Hematopoietic multipotent progenitor cell treated with erythropoietin and hydrocortisone succinate and interleukin-3 and kit ligand, for 8 days (in vitro differentiated cells): ENCODE measurements at places on chromosomes 13 and 19.
A peak's percentile ranks its signal among the peaks of the same experiment; 100 is the strongest.

- DNase-seq: no peak
Measured at GRCh38 chr13:84446972-84447639, 564.8 kb upstream of the SLITRK1 start.

DNA sequence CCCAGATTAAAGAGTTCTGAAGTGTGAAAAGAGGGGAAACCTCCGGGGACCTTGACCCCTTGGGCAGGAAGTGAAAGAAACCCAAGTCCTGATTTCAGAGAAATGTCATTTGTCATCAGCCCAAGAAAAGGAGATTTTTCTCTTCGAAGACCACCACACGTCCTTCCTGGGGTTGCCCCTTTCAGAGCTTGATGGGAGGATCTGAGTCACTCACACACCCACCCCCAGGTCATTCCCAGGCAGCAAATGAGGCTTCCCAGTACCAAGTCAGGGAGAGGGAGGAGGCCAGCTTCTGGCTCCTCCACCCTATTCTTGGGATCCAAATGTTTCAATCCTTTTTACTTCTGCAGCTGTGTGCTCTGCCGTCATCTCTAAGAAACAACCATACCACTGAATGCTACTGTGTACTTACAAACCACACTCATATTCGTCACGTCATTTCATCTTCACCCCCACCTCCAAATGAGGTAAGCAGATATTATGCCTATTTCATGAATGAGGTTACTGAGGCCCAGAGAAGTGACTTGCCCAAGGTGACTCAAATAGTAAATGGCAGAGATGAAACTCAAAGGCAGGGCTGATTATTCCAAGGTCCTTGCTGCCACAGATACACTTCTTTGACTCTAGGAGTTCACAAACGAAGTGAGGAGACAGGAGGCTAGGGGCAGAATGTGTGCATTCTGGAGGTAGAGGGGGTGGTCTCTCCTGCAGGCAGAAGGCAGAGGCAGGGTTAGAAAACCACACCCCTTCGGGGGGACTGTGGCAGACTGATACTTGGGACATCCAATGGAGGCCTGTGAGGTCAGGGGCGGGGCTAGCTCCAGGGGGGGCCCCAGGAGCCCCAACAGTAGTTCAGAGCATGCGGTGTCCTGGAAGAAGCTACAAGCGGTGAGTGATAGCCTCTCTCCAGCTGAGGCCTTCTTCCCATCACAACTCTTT is 5.0 kb upstream of the KMT2B start:
- DNase-seq: peak; percentile 52

DNA sequence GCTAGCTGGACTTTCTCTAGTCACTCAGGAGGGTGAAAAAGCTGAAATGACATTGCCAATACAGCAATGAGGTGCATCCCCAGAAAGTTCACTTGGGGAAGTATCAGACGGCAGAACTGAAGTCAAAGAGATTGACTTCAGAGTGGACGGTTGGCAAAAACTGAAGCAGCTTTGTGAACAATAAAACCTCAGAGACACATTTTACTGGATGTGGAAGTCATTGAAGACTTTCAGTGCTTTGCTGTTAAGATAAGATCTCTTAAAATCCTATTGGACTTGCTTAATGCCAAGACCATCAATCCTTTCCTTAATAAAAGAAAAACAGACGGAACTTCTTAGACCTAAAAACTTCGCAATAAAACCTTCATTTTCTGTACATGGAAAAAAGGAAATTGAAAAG is 103.7 kb downstream of the ABCC4 start:
- no peak for DNase-seq

DNA sequence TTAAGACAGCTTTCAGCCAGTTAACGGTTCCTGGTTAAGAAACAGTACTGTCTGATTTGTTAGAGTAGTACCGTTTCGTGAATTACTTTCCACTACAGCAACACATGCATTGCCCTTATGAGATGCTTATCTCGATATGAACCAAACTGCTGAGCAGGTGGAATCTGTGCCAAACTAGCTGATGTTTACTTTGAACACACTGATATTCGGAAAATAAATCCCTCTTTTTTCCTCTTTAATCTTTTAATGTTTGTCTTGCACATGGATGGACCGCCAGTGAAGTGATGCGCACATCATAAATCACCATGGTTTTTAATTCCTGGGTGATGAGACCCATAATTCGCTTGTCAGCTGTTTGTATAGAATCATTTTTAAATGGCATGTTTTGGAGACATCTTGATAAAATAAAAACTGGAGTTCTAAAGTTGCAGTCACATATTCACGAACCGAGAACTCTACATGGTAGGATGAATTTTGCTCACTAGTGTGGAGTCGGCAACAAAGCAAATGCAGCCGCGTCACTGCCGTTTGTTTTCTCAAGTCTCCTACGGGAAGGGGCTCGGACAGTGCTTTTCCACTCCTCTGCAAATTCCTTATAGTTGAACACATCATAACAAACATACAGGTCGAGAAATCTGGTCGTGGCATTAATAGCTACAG is 1.1 kb downstream of the GJA3 start:
- no peak for DNase-seq

DNA sequence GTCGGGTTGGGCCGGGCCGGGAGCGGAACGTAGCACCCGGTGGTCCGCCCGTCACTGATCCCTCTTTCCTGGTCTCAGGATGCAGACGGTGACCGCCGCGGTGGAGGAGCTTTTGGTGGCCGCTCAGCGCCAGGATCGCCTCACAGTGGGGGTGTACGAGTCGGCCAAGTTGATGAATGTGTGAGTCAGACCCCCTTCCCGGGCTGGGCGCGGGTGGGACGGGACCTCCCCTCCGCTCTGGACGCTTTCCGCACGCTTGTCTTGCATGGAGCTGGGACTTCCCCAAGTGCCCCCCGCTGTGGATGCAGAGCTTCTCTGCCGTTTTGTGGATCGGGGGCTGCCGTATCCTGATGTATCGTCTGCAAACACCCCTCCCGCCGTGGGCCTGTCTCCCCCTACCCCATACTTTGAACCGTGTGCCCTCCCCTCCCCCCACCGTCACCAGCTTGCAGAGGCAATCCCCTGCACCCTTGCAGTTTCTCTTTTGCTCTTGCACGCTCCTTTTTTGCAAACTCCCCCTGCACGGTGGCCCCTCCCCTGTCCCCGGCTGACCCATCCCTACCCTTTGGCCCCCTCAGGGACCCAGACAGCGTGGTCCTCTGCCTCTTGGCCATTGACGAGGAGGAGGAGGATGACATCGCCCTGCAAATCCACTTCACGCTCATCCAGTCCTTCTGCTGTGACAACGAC is 669 bp downstream of the GADD45B start:
- DNase-seq: no peak

DNA sequence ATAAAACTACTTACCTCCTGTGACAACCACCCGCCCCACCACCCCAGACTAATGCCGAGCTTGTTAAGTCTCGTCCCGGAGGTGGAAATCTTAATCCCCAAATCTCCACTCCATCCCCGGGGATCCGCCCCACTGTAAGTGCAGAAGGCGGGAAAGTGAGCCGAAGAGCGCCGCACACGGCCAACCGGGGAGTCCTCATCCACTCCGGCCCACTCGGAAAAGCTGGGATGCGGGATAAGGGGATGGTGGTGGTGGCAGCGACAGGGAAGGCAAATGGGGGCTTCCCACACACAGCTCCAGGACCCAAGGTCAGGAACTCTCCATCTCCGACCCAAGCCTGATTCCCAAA is 621 bp downstream of the FBL start:
- peak; percentile 28 for DNase-seq

DNA sequence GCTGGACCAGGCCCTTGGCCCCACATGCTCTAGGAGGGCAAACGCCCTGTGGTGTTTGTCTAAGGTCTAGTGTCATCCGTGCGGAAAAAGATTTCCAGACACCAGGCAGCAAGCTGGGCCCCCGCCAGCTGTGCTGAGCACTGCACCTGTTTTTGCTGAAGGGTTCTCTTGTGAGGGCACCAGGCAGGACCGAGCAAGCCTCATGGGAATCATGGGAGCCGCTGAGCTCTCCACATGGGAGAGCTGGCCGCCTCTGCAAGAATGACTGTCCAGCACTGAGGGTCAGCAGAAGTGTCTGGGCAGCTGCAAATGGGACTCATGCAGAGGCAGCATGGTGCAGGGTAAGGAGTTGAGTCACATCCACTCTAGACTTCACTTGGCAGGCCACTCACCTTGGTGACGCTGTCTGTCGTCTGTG is 12.0 kb downstream of the B3GNT8 start:
- no peak for DNase-seq

GRCh38 chr19:29185427-29185826 is 27.5 kb downstream of the UQCRFS1 start:
- no peak for DNase-seq

- DNase-seq: peak; percentile 96
Measured at GRCh38 chr13:97194479-97194878, 27.7 kb upstream of the MBNL2 start.

DNA sequence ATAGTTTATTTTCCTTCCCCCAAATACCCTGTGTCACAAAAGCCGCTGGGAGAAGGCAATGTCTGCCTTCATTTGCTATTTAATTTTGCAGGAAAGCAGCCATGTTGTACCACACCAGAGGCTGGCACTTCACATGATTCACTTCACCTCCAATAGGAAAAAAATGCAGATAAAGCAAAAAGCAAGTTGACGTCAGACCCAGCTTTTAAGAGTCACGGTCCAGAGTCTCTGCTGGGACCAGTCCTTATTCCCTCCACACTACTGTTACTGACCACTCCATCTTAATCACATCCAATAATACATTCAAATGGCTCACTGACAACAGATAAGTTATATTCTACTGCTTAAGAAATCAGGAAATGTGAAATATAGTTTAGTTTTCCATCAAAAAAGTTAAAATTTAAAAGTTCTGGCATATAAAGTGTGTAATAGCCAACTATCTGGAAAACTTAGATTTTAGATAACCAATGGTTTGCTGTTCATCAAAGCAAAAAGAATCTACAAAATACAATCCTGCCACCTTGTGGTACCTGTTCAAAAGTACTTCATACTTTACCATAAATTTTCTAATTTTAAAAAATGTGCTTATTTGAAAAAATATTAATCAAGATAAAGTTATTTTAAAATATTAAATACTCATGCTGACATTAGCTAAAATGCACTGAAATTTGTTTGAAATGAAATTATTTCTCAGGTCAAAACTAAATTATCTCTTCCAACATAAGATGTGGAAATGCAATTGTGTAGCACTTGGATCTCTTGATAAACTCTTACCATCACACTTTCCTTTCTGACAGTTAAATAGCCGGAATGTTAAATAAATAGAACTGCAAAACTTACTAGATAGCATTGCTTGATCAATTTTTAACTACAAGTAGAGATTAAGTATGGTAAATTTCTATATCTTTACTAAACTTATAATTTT is 97.3 kb downstream of the SERP2 start:
- peak; percentile 71 for DNase-seq

DNA sequence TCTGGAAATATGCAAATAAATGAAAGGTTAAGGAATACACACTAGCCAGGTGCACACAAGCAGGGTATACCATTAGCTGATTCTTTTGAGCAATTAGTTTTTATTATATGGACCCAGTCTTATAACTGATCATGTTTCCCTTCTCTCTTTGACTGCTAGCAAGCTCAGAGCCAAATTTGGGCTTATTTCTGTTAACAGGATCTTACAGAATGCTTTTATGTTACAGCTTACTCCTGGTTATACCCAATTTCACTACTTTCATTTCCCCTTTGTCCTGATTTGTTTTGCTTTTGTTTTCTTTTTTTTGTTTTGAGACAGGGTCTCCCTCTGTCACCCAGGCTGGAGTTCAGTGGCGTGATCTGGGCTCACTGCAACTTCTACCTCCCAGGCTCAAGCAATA is 12.9 kb upstream of the TPT1 start:
- DNase-seq: no peak

GRCh38 chr19:58002384-58003173 is at the start of gene ZNF606:
ZNF606 (minus strand) TSS chr19:58002820; CDS start chr19:58001319, 1,501 bp downstream.
- DNase-seq: peak; percentile 89

- no peak for DNase-seq
Measured at GRCh38 chr13:29743201-29743786, 107.1 kb downstream of the UBL3 start.

DNA sequence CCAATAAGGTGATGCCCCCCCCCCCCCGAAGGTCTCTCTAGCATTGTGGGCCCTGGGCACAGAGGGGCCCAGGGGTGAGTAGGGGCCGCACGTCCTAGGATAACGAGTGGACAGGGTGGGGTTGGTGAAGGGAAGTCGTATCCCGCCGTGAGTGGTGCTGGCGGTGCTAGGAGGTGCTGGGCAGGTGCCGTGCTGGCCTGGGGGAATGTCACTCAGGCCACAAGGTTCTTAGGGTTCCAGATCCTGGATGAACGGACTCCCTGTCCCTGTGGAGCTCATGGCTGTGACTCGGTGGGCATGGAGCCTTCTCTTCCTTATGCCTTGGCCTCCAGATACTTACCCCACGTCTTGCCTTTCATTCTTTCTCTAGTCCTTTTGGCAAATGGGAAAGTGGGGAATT is 157.4 kb upstream of the SOX1 start:
- DNase-seq: no peak

GRCh38 chr19:29241324-29241723 is 28.4 kb upstream of the UQCRFS1 start:
- no peak for DNase-seq

DNA sequence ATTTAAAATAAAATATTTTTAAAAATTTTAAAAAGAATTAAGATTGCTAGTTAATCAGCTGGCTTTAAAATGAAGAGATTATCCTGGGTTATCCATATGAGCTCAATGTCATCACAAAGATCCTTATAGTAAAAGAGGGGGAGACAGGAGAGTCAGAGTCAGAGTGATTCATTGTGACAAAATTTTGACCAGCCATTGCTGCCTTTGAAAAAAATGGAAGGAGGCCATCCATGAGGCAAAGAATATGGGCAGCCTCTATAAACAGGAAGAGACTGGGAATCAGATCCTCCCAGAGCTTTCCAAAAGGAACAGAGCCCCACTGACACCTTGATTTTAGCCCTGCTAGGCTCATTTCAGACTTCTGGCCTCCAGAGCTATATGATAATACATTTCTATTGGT is 9.3 kb upstream of the RUBCNL start:
- no peak for DNase-seq

GRCh38 chr13:74077375-74077774 is 56.8 kb downstream of the KLF12 start:
- DNase-seq: no peak

DNA sequence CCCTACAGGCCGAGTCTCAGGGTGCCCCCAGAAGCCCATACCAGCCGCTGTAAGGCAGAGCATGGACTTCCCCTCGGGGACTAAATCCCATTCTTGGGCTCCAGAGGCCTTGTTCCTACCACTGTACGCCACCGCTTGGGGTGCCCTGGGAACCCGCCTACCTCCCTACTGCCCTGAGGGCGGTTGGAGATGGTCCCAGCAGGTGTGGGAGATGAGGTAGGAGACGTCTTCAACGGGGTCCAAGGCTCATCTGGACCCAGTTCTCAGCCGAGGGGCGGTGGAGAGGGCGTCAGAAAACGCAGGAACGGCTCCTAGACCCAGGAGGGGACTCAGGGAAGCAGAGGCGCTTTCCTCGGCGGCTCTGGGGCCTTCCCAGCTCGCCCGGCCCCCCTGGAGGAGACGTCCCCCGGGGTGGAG is 833 bp upstream of the ZIK1 start:
- DNase-seq: no peak

GRCh38 chr13:107864543-107865317 is 350.6 kb downstream of the LIG4 start:
- DNase-seq: peak; percentile 42
